ENCODE measurements at places on chromosomes 12 and 14.

DNA sequence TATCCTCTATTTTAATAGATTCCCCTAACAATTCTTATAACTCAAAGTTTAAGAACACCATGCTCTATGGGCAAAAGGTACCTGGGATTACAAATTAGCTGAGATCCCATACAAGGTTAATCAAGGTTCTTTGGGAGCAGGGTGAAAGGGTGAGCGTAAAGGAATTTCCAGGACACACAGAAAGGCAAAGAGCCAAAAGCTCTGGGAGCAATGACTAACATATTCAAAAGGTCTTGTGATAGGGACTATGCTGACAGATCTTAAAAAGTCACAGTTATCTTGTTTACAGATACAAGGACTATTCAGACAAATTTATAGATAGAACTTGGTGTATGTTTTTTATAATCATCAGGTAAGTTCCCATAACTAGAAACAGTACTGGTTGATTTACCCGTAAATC lies 19.5 kb upstream of the PPFIBP1 start:
- no peak for DNase-seq

- no peak for DNase-seq
Observed at GRCh38 chr12:115444346-115444745, 760.4 kb upstream of the TBX3 start.

DNA sequence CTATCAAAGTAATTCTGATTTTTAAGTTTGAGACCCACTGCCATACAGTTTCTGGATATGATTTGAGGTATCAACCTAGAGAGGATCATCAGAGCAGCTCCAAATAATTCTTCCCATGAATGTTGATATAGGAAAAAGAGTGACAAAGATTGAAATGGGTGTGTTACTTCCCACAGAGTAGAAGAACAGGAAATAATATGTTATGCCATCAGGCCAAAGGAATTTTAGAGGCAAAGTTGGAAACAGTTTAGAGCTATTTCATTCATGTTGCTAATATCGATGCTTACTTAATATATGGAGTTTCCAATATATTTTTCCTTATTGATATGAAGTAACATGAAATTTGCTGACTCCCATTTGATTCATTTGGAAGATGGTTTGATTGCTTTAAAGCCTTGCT lies 8.9 kb upstream of the MSRB3 start:
- no peak for DNase-seq

- no peak for DNase-seq
Observed at GRCh38 chr14:65772921-65773574, 360.5 kb downstream of the FUT8 start.

- DNase-seq: no peak
Observed at GRCh38 chr12:49687941-49688340, 19.3 kb downstream of the FMNL3 start.

GRCh38 chr12:46676797-46677520 lies 148.8 kb downstream of the SLC38A4 start:
- no peak for DNase-seq

- no peak for DNase-seq
Observed at GRCh38 chr14:54562334-54562733, 4.6 kb upstream of the SAMD4A start.

DNA sequence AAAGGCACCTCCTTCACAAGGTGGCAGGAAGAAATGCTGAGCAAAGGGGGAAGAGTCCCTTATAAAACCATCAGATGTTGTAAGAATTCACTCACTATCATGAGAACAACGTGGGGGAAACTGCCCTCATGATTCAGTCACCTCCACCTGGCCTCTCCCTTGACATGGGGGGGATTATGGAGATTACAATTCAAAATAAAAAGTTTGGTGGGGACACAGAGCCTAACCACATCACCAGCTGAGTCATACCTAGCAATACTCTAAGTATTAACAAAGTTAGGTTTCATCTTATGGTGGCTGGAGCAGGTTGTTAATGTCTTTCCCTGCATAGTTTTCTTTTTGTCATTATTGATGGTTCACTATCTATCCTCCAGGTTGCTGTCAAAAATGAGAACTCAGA lies 113.2 kb upstream of the PPFIA2 start:
- no peak for DNase-seq

- no peak for DNase-seq
Observed at GRCh38 chr12:64968989-64969819, 144.8 kb downstream of the TBC1D30 start.

- DNase-seq: no peak
Observed at GRCh38 chr14:75238756-75239455, 39.7 kb upstream of the FOS start.

DNA sequence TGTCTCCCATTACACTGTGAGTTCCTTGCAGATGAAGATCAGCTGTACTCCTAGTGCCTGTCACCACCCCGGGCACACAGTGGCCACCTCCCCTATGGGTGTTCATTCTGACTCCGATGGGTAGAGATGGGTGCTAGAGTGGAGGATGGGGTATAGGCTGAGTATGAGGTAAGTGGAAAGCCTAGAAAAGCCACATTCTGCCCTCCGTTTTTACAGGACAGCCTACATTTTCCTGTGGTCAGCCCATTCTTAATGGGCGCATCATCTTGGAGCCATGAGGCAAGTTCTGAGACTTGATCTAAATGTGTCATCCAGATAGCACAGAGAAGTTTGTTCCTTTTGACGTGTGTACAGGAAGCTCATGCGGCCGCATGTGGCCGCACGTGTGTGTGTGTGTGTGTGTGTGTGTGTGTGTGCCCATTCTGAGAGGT lies 166.7 kb upstream of the HIF1A start:
- no peak for DNase-seq

GRCh38 chr12:45732936-45733335 lies 3.4 kb downstream of the ARID2 start:
- DNase-seq: no peak

- DNase-seq: no peak
Observed at GRCh38 chr12:26327975-26328644, 132.7 kb downstream of the SSPN start.

DNA sequence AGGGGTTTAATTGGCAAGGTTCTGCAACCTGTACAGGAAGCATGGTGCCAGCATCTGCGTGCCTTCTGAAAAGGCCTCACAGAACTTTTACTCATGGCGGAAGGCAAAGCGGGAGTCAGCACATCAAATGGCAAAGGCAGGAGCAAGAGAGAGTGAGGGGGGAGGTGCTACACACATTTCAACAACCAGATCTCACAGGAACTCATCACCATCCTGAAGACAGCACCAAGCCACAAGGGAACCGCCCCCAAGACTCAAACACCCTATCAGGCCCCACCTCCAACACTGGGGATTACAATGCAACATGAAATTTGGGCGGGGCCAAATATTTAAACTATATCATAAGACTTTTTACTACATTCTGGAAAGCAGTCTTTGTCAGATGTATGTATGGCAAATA lies 38.0 kb upstream of the FKBP4 start:
- DNase-seq: no peak

GRCh38 chr12:124190312-124191023 lies 104.4 kb upstream of the RFLNA start:
- DNase-seq: no peak

DNA sequence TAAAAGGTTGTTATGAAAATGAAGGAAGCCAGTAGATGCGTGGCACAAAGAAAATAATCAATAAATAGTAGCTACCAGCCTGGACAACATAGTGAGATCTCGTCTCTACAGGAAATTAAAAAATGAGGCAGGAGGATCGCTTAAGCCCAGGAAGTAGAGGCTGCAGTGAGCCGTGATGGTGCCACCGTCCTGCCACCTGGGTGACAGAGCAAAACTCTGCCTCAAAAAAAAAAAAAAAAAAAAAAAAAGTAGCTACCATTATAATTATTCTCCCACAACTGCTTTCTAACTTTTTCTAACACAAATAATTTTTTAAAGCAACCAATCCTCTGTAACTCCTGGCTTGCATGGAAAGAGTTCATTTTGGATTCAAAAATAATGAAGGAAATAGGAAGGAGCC lies 133.0 kb downstream of the NDUFA12 start:
- DNase-seq: no peak

DNA sequence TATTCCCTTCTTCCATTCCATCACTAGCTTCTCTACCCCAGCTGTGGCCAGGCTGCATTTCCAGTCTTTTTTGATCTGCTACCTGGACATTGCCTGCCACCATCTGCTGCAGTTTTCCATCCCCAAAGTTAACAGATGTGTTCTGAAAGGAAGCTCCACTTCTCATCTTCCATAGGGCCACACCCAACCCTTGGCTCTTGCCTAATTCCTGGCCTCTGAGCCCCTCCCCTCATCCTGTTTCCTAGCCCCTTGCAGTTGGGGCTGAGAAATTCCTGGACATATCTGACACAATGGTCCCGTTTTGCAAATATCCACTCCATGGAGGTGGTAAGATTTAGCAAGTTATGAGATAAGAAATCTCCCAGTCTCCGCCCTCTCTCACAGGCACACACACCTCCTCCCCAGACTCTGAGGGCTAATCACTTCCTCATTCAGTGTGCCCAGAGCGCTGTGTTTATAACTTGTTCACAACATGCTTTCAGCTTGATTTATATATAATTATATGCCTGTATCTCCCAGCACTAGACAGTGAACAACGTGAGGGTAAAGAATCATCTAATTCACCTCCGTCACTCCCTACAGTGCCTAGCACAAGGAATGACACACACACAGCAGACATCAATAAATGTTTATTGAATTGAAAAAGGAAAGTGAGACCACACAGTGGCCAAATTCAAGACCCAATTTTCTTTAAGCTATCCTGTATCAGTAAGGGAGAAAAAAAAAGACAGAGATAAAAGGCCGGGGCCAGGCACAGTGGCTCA lies 13.4 kb downstream of the SMUG1 start:
- DNase-seq: no peak

DNA sequence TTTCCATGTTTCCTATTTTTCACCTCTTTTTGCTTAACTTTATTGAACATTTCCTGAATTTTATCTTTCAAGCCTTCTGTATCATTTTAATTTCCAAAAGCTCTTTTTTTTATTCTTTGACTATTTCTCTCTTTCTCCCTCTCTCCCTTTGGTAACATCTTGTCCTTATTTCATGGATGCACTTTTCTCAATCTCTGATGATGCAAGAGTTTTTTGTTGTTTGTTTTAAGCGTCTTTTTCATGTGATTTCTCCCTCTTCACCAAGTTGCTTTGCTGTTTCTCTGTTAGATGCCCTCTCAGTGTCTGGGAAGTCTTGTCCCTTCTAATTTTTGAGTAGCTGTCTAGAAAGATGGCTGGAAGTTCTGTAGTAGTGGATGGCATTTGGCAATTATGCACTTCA lies 62.6 kb downstream of the ANO6 start:
- DNase-seq: no peak

DNA sequence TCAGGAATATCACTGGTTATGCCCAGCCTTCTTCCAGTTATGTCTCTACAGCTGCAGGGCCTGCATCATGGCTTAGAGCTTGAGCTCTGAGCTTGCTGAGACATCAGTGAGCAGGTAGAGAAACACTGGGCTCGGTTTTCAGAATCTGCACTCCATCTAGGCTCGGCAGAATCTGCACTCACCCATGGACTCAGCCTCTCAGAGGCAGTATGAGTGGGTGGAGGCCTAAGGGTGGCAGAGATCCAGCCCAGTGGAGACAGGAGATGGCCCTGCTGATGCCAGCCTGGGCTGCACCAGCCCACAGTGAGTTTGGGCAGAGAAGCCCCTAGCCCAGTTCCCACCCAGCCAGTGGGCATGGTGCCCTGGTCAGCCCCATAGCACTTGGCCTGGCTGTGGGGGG lies 12.8 kb downstream of the KRT80 start:
- no peak for DNase-seq

GRCh38 chr12:24822121-24822899 lies 126.6 kb downstream of the BCAT1 start:
- DNase-seq: no peak

GRCh38 chr14:105989566-105990302 lies 463.4 kb downstream of the TMEM121 start:
- no peak for DNase-seq

DNA sequence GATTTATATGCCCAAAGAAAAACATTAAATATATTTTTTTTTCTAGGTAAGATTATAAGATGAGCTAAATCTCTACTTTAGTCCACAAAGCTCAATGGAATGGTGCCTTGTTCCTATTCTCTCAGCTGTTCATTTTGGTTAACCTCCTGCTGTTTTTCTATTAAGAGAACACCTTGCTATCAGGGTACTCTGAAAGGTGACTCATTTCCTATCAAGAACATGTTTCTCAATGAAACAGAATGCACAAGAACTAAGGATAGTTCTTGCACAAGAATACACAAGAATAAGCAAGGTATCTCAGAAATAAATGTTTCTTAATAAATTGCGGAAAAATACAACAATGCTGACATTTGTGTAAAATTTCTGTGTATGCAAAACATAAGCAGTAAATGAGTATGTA lies 14.1 kb downstream of the ABCD2 start:
- no peak for DNase-seq
